ENCODE measurements at places on chromosomes 6 and 20.

DNA sequence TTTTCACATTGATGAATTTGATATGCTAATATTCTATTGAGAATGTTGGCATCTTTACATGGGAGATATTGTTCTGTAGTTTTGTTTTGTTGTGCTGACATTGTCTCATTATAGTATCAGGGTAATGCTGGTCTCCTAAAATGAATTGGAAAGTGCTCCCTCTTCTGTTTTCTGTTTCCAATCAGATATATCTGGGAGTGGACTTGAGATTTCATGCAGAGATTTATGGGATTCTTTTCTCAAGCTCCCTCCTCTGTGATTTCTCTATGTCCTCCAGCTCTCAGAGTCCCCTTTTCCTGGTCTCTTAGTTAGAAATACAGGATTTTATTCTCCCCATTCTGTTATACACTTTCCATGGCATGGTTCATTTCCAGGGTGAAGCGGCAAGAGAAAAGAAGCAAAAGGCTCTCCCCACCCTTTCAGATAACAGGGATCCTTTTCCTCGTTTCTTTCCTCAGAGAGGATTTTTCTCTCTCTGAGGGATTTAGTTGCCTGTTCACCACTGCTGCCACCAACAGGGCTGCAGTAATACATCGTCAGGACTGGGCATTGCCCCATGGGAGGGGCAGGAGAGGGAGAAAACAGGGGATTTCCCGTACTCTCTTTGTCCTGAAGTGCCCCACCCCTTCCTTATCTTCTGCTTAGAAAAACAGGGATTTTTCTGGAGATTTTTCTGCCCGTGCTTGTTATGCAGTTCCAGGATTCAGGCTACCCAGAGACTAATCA lies 59.3 kb upstream of the STMND1 start:
- peak; percentile 65 for DNase-seq

DNA sequence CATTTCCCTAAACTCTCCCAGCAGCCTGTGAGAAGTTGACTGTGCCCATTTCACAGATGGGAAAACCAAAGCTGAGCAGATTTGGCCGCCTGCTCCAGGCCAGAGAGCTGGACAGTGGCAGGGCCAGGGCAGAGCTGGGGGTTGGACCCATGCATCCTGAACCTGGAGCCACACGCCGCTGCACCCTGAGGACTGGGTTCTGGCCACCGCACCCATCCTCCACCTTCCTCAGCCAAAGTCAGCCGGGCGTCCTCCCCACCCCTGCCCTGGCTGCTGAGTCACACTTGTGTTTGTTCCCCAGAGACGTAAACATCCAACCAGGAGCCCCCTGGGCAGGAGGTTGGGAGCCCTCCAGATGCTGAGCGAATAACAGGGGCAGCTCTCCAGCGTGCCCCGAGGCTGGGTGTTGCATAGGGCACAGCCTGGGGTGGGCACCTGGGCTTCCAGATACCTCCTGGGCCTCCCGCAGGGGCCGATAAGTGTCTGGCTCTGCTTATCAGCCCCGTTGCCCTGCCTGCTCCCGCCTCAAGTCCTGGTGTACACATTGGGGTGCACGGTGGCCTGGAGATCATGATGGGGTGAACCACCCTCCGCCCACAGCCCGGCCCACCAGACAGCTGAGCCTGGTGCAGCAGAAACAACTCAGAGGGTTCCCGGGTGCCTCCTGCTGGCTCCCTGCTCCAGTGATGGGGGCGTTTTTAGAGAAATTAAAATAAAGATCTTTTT lies 23.8 kb downstream of the RBM38 start:
- no peak for DNase-seq

- no peak for DNase-seq
These were observed 99.7 kb downstream of the IRF4 start for GRCh38 chr6:491233-491632.

GRCh38 chr20:8938532-8938931 lies 130.4 kb upstream of the PLCB4 start:
- no peak for DNase-seq

GRCh38 chr6:71533939-71534379 lies 245.3 kb downstream of the OGFRL1 start:
- no peak for DNase-seq

DNA sequence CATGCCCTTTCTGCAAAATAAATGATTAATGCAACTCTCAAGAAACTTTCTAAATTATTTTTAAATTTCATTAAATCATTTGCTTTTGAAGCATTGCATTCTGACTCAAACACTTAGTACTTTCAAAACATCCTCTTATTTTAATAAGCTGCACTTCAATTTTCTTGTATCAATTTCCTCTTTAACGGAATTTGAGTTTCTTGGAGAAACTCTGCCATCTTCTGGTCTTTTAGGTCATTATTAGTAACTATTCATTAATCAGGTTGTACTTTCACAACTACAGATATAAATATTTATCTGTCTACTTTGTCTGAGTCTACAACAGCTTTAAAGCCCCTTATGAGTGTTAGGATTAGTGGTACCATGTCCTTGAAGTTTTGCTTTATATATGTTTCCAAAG lies 30.2 kb downstream of the TMX4 start:
- no peak for DNase-seq

- no peak for DNase-seq
These were observed 63.0 kb downstream of the FAM229B start for GRCh38 chr6:112150363-112150762.

- DNase-seq, result no peak
These were observed 24.6 kb downstream of the TBXT start for GRCh38 chr6:166143011-166143410.

DNA sequence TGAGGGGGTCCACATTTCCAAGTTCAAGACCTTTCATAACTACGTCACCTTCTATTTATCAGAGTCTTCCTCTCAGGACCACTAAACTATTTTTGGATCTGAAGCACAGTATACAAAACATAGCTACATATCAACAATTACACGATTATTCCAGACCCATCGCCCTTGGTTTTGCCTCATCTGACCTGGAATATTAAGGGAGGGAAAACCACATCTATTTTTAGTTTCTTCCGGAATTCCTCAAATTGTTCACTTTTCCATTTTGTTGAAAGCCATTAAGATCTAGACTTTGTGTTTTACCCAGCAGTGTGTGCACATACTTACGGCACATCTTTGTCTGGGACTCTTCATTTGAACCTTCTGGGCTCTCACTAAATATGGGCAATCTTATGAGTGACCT lies 12.0 kb upstream of the ADGRF5 start:
- no peak for DNase-seq

GRCh38 chr6:162251257-162251656 lies 476.3 kb downstream of the PRKN start:
- DNase-seq, result no peak

DNA sequence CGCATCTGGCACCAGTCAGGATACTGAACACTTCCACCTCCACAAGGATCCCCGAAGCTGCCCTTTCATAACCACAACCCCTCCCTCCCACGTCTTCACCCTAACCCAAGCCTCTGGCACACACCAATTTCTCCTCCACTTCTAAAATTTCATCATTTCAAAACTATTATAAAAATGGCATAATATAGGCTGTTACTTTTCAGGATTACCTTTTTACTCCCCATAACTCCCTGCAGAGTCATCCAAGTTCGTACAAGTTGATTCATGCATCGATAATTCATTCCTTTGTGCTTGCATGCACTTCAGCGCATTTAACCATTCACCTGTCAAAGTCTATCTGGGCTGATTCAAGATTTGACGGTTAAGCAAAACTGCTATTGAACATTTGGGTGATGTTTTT lies 30.6 kb upstream of the LY86 start:
- DNase-seq, result no peak

GRCh38 chr20:61268024-61268423 lies 16.0 kb downstream of the CDH4 start:
- no peak for DNase-seq

- DNase-seq, result no peak
These were observed 15.1 kb downstream of the HIVEP2 start for GRCh38 chr6:142929751-142930358.

GRCh38 chr20:53208110-53208832 lies 236.1 kb downstream of the TSHZ2 start:
- no peak for DNase-seq
